ENCODE measurements at places on chromosomes 11 and 22.

DNA sequence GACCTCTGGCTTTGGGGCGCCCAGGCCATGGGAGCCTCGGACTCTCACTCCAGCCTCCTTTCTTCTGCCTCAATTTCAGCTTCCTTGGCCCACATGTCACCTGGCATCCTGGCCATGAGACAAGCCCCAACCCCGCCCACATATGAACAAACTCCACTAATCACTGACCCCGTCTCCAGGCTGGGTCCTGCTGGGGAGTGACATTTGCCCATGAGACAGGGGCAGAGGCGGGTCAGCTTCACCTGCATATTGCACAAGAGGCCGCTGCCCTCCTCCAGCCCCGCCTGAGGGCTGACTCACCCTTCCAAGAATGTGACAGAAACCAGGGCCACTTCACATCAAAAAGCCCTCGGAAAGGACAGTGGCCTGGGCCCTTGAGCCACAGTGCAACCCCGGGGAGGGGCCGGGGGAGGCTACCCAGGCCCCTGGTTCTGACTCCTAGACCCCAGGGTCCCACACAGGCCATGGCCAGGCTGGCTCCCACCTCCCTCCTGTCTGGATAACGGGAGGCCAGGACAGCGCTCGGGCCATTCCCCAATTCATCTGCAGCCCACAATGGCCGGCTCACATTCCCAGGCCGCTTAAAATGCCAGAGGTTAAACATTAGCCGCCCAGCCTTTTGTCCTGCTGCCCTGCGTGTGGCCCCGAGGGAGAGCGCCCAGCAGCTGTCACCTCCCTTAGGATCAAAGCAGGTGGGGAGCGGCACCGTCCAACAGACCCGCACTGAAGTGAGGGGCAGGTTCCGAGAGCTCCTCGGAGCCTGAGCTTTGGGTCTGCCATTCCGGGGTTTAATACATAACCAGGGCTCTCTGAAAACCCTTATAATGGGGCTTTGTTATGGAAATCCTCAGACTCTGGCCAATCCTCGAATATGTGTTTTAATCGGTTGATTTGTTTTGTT lies 42.3 kb downstream of the TRMU start:
- DNase-seq: no peak

DNA sequence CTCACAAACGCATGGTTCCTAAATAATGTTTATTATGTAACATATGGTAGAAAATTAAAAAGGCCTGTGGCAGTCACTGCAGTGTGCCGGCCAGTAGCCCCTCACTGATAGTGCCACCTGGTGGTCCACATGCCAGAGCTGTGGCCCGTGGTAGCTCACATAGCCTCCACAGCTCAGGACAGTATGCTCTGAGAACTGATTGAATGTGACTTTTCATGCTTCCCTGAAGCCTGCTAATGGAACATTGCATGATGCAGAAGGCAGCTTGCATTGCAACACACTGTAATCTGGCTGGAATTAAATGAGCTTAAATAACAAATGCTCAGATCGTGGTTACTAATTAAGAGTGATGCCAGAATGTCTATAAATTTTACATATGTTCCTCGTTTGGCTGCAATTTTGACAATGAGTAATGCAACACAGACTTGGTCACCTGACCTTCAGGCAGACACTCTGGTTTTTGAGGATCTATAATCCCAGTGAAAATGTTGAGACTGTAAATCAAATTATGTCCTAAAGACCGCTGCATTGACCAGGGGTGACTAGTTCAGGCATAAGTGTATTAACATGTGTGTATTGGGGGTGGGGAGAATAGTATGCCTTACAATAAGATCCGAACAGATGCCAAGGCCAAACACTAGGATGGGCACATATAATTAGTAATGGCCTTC lies 566.4 kb downstream of the METTL15 start:
- no peak for DNase-seq

- DNase-seq: no peak
These were observed at the start of gene OR5B2 for GRCh38 chr11:58428021-58428420. OR5B2 (minus strand) TSS chr11:58428121; CDS start chr11:58423261, 4,860 bp downstream.

- DNase-seq: no peak
These were observed 15.1 kb downstream of the OR10V1 start for GRCh38 chr11:59698506-59698905.

DNA sequence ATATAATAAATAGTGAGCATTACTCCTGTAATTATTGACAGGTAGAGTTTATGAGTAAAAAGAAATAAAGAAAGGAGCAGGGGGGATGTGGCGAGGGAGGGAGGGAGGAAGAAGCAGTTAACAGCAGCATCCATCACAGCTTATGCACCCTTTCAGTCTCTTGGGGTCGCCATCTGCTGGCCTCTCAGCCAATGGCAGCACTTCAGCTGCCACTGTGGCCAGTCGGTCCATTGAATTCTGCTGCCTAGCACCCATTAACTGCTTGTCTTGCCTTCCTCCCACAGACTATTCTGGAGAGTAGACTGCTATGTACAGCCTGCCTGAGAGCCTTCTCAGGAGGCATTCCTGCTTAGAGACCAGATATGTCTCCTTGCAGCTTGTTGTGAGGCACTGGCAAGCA lies 388.3 kb downstream of the TENM4 start:
- no peak for DNase-seq

DNA sequence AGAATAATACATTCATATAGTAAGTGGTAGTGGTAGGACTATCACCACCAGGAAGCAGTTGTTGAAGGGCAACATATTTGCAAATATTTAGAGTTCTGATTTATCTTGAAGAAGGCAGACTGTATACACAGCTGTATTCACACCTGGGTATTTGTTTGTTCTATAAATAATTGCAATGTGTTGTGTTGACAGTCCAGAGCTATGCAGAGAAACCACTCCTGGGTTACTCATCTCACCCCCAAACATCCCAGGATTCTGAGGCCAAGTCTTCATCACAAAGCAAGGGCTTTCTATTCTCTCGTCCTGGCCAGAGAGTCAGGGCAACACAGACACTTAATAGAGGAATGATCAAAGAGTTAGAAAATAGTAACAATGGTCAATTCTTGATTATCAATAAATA lies 102.1 kb upstream of the FAT3 start:
- no peak for DNase-seq

All from sigmoid colon (tissue), 7 donors.